ENCODE measurements at places on chromosomes 7 and 10.

DNA sequence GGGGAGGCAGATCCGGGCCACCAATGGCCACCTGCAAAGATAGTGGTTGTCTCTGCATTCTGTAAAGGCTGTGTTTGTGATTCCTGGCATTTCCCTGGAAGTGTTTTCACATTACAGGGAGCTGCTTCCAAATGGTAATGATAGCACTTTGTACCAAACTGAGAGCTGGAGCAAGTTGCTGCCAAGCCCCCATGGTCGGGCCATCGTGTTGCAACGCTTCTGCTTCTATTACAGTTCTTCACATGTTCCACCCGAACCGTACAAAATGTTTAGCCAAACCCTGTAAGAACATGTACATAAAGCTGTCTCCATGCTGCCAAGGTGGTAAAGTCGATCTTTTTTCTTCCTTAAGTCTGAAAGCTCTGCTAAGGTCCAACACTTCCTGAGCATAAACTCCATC, 397.7 kb upstream of the NFE2L3 start:
- no peak for DNase-seq

DNA sequence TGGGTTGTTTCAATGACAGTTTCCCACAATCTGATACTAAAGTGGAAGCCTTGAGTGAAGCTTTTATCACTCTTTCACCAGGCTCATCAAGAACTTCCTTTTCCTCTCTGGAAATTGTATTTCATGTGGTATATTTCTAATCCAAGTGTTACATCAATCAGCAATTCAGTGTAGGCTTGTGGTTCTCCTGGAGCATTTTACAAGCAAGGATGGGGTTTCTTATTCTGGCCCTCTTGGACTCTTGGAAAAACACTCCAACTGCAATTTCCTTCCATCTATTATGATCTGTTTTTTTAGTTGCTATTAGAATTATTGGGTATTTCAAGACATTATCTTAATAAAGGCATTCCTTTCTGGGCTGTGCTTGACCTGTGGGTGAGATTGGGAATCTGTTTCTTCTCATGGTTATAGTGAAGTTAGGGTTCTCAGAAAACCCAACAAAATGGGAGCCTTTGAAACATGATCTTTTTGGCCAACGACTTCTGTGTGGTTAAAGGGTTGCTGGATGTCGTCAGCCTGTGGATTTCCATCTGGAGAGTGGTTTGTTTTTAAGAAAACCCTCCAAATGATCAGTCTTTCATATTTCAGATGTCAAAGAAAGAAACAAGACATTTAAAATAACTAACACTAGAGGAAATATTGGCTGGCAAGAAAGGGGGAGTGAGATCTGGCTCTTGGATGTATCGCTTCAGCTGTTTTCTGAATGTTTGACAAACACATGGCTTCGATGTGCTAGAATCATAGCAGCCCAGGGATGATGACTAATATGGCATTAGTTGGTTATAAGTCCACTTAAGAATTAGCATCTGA, 540.2 kb downstream of the LRMDA start:
- DNase-seq = no peak

DNA sequence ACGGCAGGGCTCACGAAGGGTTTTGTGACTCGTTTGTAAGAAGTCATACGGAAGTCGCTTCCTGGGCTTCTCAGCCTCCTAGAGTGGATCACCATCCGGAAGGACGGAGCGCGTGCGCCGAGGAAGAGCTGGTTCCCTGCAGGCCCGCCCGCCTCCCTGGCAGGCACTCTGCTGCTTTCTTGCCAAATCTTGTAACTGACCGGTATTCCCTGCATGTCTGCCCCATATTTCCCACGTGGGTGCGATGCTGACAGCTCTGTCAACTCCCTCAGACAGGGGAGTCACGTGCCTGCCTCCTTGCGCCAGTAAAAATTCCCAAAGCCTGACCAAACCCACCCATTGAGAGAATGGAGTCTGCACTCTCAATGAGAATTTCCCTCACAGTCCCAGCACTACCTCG, 12.7 kb downstream of the SHH start:
- no peak for DNase-seq

GRCh38 chr7:147096629-147097028, 980.0 kb downstream of the CNTNAP2 start:
- no peak for DNase-seq

DNA sequence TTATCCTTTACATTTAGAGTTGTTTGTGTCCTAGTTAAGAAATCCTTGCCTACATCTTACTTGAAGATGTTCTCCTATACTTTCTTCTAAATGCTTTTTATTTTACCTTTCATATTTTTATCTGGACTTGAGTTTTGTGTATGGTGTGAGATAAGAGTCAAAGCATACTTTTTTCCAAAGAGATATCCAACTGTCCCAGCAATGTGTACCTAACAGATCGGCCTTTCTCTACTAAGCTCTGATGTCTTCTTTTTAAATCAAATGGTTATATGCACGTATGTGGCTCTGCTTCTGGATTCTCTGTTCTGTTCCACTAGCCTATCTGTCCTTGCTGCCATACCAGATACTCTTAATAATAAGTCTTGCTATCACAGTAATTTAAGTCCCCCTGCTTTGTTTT, 7.2 kb downstream of the IKZF5 start:
- no peak for DNase-seq

- no peak for DNase-seq
These were observed 168.9 kb downstream of the NRF1 start for GRCh38 chr7:129780257-129780973.

GRCh38 chr7:50508471-50508943, 56.7 kb downstream of the DDC start:
- no peak for DNase-seq

DNA sequence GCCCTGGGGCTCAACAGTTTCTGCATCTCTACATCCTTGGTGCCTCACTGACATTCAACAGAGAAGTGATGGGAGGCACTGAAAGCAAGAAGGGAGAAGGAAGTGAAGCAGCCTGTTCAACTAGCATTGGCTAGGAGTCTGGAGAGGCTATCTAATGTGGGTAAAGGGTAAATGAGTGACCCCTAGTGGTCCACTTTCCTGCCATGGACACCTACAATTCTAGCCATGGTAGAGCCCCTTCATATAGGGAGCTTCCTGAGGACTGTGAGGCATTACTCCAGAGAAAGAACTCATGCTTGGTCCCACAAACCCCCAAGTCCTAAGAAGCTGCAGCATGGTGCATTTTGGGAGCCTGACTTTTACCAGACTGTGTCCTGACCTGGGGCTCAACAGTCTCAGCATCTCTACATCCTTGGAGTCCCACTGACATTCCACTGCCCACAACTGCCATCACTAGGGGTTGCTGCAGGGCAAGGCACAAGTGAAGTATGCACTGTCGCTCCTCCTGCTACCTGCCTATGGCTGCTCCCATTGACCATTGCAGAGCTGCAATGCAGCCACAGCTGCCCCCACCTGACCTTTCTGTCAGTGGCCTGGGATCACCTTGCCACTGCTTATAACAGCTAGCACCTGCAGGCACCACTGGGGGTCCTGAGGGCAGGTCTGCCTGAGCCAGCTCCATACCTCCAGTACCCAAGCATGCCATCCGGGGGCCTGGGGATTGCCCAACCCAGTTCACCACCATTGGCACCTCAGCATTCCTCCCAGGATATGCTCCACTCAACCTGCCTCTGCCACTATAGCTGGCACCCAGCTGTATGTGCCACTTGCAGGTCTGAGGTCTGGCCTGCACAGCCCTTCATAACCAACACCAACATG, 44.1 kb upstream of the CDK6 start:
- no peak for DNase-seq

DNA sequence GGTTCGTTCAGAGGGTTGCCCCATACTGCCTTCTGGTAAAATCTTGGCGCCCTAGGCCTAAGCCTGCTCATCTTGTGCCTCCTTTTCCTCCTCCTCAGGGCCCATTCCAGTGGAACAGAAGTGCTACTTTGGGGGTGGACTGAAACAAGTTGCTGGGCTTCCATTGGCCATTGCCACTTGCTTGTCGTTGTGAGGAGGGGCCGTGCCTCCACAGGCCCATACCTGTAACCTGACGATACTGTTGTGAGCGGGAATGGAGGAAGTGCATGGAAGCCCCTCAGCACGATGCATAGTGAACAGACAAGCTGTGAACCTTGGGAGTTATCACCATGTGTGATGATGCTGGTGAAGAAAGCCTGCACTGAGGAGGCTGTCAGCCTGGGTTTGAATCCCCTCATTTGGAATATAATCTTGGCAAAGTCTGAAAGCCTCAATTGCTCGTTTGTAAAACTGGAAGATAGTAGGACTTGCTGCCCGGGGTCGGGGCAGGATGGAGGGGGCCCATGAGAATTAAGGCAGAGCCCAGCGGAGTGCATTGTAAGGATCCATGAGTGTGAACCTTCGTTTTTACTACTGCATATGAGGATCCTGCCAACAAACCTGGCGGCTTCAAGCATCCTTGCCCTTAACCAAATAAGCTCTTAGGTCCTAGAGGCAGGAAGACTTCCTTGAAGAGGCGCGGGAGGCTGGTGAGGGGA, 671 bp upstream of the PAPSS2 start:
- no peak for DNase-seq

DNA sequence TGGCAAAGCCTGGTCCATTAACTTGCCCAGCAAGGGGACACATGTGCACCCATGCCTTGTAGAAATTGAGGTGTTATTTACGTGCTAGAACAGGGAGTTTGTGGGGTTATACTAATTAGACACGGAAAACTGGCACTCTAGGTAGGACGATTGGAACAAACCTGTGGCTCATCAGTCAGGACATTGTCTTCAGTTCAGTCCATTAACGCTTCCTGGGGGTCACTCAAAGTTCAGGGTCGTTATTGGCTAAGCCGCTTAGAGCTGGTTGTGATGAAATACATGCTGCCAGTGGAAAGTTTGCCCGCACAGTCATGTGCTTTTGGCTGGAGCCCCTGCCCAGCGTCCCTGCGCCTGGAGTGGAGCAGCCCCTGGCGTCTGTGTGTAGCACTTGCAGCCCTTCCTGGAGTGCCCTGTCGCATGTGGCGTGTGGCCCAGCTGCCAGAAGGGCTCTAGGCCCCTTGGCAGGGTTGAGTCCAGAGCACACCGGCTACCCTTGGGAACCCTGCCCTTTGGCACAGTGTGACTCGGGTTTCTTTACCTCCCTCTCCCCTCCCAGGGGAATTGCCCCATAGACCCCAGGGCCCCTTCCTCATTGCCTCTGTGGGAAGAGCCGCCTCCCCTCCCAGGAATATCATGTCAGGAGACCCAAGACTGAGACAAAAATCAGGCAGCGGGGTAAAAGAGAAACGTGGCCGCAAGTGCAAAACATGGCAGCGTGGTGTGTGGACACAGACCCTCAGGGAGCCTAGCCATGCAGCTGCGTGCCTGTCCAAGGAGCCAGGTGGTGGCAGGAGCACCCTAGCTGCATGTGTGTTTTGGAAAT, 9.8 kb downstream of the ZNF775 start:
- DNase-seq = no peak

DNA sequence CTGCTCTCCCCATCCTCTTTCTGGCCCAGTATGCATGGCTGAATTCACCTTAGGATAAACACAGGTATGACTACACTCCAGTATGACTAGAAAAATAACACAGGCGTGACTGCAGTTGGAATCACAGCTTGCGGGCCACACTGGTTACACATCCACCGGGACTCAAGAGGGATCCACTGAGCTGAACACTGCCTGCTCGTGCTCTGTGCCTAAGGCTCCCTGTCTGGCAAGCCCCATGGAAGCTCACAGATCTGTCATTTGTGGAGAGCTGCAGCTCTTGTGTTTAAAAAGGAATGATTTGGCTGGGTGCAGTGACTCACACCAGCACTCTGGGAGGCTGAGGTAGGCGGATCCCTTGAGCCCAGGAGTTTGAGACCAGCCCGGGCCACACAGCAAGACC, 26.8 kb downstream of the VOPP1 start:
- DNase-seq = no peak

DNA sequence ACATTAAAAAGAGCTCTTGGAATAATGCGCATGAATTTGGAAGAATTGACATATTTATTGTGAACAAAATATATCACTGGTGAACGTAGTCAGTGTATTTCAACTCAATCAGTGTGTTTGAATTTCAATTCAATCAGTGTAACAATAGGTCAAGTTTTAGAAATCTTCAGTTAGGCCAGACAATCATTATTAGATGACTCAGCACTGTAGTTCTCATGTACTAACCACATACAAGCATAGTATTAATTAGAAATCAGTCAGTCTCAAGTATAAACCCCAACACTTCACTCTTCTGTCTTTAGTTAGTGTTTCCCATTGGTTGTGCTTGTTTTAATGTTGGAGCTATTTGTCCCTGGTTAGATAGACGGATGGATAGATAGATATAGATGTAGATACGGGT, 1247.9 kb downstream of the NXPH1 start:
- no peak for DNase-seq

DNA sequence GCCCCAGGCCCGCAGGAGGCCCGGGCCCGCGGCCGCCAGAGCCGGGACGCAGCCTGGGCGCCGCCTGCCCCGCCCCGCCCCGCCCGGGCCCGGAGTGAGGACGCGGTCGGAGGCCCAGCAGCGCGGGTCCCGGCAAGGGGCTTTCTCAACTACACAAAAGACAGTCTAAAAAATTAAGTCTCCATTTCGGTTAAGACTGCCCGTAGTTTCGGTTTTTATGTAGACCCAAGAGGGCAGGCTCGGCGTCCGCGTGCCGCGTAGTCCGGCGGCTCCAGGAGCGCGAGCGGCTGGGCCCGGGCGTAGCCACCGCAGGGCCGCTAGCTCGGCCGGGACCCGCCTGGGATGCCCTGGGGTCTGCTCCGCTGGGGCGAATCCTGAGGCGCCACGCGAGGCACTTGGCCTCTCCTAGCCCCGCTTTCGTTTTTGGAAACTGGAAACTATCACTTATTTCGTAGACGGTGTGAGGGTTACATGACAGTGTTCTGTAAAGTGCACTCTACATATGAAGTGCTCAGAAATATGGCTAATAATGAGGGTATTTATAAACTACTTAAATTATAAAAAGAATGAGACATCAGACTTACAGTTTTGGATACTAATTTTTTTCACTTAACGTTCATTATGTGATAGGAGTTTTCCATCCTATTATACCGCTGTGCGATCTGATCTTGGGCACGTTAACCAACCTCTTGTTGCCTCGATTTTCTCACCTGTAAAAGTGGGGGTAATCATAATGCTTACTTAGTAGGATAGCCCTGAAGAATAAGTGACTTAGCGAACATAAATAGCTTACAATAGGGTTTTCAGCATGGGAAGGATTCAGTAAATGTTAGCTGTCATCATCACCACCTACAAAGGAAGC, 573 bp downstream of the BLVRA start:
- DNase-seq = peak; percentile 89
